Stimulated activated CD4-positive, alpha-beta T cell treated with anti-CD3 and anti-CD28 coated beads, Interleukin-2, amount 100 ng/mL, for 24 hours (primary cell): ENCODE measurements at places on chromosomes 3 and 15.

- no peak for DNase-seq
Measured at GRCh38 chr3:77943598-77943997, 903.7 kb downstream of the ROBO2 start.

DNA sequence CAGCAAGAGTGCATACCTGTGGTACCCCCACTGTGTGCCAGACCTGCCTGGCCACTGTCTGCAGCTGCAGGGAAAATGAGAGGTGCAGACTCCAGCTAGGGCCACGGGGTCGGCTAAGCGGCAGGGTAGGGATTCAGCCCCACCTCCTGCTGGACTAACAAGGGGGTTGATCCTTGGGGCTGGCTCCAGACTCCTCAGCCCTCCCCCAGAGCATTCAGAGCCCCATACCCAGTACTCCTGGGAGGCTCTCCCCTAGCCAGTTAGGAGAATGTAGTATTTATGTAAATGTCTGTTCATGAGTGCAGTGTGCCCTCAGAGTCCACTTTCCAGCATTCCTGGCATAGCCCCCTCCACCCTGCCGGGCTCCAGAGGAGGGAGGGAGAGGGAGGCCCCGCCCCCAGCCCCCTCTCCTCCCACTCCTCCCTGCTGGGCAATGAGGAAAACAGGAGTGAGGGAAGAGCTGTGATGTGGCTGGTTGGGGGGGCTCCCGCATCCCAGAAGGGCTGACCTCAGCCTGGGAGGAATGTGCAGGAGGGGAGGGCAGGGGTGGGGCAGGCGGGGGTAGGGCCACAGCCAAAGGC is 4.5 kb upstream of the SEMA3B start:
- DNase-seq: no peak

- DNase-seq: no peak
Measured at GRCh38 chr15:78679089-78679511, 38.1 kb upstream of the CHRNB4 start.

GRCh38 chr3:139771331-139771730 is 93.6 kb upstream of the NMNAT3 start:
- DNase-seq: no peak

GRCh38 chr3:81472600-81473362 is 288.7 kb downstream of the GBE1 start:
- DNase-seq: no peak

- DNase-seq: no peak
Measured at GRCh38 chr15:36658898-36659639, 79.6 kb downstream of the CDIN1 start.
